Ovary (tissue), 10 donors: ENCODE measurements at places on chromosomes 2 and 18. TPM values are rescaled to one million over a fixed set of nuclear protein-coding genes. Genes with fewer than 3 reads are reported as not detected.

SKA1 gene
- polyA plus RNA-seq, result 0.10 TPM

LRP1B gene
- 0.08 TPM for polyA plus RNA-seq

DNA sequence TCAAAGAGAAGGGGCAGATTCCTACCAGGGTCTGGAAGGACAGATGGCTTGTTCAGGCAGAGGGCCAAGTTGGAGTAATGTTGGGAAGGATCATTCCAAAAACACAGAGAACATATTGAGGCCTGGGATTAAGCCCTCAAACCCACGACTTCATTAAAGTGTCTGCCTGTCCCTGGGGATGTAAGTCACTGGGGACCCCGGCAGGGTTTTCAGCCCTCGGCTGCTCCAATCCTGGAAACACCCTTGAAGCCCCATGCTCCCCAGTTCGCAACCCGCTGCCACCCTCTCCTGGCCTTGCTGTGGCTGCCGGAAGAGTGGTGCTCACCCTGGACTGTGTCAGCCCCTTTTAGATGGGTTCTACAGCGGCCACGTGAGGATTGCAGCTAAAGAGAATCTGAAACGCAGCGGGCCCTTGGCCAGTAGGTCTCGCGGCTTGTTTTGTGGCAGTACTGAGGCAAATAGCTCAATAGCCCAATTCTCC, 79.9 kb downstream of the EPAS1 start:
- DNase-seq, result no peak
- no peaks in the 10 kb centered on the region for H3K27me3 ChIP-seq
- no peak overlapping the region for H3K4me3 ChIP-seq
- peaks cover 9% of the 10 kb centered on the region for H3K4me1 ChIP-seq
- no peak overlapping the region for H3K27ac ChIP-seq

GRCh38 chr18:56321470-56321869, 316.9 kb downstream of the TXNL1 start:
- no peaks in the 10 kb centered on the region for H3K36me3 ChIP-seq
- no peak overlapping the region for H3K4me3 ChIP-seq
- peaks cover 12% of the 10 kb centered on the region for H3K4me1 ChIP-seq

GRCh38 chr2:88201811-88202169, 31.6 kb downstream of the THNSL2 start:
- no peaks in the 10 kb centered on the region for H3K4me1 ChIP-seq
- DNase-seq, result no peak
- H3K27me3 ChIP-seq, result no peaks in the 10 kb centered on the region
